ENCODE measurements at places on chromosomes 2 and 18. TPM values are rescaled to one million over a fixed set of nuclear protein-coding genes. Genes with fewer than 3 reads are reported as not detected.

OSR1 gene
- total RNA-seq: 9.4 TPM

DSEL gene
- 4.8 TPM for total RNA-seq

GKN1 gene
- not detected for total RNA-seq

ARL6IP6 gene
- 24.3 TPM for total RNA-seq

NEU2 gene
- not detected for total RNA-seq

MYOM1 gene
- total RNA-seq: 0.12 TPM

RELCH gene
- 21.1 TPM for total RNA-seq

ABCA12 gene
- total RNA-seq: 38.2 TPM

LYPD1 gene
- total RNA-seq: not detected

PJVK gene
- total RNA-seq: 4.3 TPM

- DNase-seq: no peak
These were observed 114.5 kb downstream of the KLHL29 start for GRCh38 chr2:23499439-23499838.

DNA sequence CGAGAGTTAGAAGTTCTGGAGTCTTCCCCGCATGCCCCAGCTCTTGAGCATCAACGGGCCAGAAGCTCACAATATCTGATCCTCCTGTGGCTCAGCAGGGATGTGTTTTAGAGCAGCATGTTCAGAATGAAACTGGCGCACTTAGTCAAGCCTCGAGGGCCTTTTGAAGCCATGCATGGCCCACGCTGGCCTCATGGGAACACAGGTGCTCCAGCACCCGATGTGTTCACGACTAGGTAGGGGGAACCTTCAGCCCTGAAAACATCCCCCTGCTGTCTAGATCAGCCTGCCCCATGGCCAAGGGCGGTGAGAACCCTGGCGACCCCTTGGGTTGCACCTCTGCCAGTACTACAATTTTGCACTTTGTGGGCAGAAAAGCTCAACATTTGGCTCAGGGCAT is 32.8 kb downstream of the MSH6 start:
- DNase-seq: no peak

GRCh38 chr2:151560289-151560688 is 150.6 kb downstream of the RIF1 start:
- peak; percentile 32 for DNase-seq

- DNase-seq: no peak
These were observed 83.9 kb upstream of the RAB6C start for GRCh38 chr2:129895526-129896082.

DNA sequence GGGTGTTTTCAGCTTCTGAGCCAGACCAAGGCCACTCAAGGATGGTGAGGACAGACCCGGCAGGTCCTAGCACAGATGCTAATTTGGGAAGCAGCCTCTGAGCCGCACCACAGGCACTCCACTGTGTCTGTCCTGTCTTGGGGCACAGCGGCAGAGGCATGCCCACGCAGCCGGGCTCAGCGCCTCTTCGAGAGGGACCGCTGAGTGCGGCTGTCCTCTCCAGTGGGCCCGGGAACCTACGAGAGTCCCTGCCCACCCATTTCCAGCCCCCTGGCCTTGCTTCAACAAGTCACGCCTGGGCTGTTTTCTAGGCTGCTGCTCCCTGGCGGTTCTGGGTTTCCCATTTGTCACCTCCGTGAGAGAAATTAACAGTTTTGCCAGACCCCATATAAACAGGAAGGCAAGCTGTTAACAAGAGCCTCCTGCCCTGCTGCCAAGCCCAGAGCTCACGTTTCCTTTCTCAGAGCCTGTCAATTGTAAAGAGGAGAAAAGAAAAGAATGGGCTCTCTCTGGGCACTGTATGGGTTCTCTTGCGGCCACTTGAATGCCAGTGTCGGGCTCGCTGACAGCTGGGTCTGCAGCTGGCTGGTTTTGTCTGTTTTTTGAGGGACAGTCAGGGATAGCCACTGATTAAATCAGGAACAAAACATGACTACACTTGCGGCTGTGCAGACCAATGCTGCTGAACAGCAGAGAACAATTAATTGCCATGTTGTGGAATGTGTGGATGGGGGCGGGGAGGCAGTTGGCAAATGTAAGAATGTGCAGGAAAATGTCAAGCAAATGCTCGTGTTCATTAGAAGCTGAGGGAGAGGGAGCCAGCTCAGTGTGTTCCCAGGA is 30.6 kb downstream of the TMEM17 start:
- peak; percentile 44 for DNase-seq

GRCh38 chr18:5059696-5060032 is 137.4 kb downstream of the AKAIN1 start:
- DNase-seq: no peak

- DNase-seq: no peak
These were observed 24.0 kb downstream of the IL18RAP start for GRCh38 chr2:102446936-102447335.

DNA sequence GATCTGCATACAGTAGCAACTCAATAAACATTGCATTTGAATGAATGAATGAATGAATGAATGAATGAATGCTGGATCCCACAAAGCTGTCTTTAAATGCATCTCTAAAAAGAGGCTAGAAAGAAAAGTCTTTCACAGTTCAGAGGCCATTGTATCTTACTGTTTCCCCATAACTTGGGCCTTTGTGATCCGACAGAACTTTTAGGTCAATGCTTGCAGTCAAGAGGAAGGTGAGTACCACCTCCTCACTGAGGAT is 119.9 kb upstream of the COPS8 start:
- DNase-seq: no peak

- no peak for DNase-seq
These were observed 19.2 kb upstream of the TMEM177 start for GRCh38 chr2:119659601-119660342.

DNA sequence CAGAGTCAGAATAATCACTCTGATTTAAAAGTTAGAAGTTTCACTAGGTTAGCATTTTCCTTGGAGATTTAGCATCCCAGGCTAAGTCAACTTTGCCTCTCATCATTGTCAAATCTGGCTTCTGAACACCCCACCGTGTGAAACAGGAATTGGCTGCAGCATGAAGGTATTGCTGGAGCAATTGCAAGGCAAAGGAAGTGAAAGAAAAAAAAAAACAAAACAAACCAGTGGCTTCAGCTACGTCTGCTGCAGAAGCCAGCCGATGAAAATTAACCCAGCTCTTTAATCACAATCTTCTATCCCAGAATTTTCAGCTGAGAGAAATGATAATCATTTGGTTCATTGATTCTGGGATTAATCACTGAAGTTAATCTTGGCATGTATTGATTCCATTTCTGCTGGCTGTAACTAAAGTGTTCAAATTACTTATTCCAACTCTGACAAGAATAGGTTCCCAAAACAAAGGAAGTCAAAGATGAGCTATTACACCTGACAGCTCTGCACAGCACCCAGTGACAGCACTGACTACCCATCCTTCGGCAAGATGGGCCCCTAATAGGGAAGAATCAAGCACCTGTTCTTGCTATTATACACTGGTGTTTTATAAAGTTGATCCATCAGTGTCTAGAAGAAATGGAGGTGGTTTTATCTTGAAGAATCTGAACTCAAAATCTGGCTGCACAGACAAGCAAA is 42.7 kb upstream of the REG3G start:
- no peak for DNase-seq

DNA sequence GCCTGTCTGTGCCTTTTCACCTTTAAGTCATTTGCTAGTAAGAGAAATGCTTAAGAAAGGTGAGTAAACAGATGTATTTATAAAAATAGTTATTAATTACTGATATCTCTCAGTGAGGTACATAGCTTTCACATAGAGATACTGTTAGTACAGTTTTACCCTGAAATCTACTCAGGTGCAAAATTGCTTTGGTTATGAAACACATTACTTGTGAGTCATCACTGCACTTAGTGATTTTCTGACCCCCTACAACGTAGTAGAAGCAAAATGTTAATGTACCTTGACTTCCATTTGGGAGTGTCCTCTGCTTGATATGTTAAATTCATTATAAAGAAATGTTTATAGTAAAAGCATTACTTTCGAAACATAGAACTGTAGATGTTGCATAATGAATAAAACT is 6.5 kb downstream of the GLS start:
- peak; percentile 56 for DNase-seq

DNA sequence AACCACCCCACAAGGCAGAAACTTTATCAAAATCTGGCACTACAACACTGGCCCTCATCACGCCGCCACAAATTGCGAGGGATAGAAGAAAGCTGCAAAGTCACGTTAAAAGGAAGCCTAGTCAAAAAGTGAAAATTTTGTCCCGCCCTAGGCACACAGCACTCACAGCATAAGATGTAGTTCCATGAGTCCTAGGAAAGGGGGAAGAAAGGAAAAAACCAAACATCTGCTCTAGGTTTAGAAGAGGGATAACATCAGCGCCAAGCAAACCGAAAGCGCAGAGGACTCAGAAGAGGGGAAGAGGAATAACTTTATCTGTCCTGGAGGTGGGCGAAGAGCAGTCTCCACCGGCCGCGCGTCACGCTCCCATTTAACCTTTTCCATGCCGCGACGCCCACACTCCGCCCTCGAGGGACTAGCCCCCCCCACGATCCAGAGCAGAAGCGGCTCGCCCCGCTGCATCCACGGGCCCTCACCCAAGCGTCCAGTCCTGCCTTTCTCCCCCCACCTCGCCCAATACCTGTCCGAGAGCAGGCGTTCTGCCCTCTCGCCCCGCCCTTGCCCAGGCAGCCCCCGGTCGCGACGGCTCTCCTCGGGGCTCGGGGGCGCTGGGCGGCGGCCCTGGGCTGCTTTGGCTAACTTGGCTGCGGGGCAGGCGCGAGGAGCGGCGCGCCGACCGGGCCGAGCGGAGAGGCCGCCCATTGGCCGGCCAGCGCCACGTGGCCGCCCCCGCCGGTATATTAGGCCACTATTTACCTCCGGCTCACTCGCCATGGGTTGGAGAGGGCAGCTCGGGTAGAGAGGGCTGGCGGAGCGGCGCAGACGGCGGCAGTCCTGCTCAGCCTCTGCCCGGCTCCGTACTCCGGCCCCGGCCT is at the start of gene HOXD1:
HOXD1 (plus strand) TSS at position 770 of the 875 bp plus-strand sequence. CDS start 134 bp downstream, outside the sequence.
- DNase-seq: no peak

DNA sequence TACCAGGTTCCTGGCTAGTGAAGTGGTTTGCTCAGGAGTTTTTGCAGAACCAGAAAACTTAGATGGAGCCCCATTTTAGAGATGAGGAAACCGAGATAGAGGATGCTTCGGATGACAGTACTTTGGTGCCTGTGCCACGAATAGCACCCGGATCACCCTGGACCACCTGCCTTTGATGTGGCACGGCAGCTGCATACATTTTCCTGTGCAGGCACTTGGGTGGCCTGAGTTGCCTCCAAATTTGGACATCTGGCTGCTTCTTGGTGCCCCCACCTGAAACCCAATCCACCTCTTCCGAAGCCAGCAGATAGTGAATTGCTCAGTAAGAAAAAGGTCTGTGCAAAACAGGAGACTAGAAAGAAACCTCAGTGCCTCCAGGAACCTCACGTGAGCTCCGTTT is 140.6 kb upstream of the ID2 start:
- no peak for DNase-seq

DNA sequence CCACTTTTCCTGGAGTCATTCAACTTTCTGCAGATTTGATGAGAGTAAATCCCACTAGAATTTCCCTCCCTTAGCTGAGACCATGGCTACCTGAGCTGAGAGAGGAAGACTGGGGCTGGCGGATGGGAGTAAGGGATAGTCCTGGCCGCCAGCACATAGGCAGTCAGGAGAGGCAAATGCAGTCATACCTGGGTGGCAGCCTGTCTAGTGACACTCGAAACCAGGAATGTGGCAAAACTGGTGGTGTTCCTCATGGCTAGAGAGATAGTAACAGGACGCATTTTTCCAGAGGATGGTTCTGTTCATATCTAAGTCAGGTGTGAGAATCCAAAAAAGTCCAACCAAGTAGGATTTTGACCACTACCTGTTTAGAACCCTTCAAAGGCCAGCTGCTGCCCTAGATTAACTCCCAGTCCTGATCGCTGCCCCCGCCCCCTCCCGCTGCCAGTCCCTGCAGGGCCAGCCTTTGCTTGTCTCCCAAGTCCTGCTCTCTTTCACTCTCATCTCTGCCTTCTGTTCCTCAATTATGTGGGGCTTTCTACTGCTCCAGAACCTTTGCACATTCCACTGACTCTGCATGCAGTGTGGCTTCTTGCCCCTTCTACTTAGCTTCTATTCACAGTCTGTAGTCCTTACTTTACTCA is 17.4 kb upstream of the SCG2 start:
- DNase-seq: no peak

DNA sequence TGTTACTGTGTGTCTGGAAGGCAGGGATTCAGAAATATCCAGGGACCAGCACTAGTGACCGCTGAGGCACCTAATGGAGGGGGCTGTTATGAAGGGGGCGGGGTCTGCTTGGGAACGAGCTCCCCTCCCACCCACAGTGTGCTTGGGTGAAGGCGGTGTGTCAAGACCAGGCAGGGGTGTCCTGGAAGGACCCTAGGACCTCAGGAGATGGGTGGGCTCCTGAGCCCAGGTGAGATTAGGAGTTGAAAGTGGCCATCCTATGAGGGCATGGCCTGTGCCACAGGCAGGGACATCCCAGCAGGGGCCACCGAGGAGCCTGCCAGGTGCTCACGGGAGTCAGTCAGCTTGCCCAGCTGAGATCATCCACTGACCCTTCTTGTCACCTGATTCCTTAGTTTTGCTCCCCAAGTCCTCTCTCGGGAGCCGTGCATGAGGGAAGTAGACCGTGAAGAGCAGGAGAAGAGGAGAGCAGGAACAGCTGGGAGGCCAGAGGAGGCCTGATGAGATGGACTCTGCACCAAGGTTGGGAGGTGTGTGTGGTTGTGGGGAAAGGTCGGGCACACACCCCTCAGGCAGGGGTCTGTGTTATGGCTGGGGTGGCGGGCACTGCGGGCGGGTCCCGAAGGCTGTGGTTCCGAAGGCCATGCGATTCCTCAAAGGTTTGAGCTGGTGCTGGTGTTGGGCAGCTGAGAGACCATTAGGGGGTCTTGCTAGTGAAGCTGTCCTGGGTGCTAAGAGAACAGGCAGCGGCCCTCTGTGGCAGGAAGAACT is 180.9 kb upstream of the HS6ST1 start:
- DNase-seq: no peak

GRCh38 chr2:150293771-150294170 is 193.7 kb downstream of the RND3 start:
- DNase-seq: peak; percentile 75

- no peak for DNase-seq
These were observed 11.5 kb downstream of the GCC2 start for GRCh38 chr2:108460345-108461037.

DNA sequence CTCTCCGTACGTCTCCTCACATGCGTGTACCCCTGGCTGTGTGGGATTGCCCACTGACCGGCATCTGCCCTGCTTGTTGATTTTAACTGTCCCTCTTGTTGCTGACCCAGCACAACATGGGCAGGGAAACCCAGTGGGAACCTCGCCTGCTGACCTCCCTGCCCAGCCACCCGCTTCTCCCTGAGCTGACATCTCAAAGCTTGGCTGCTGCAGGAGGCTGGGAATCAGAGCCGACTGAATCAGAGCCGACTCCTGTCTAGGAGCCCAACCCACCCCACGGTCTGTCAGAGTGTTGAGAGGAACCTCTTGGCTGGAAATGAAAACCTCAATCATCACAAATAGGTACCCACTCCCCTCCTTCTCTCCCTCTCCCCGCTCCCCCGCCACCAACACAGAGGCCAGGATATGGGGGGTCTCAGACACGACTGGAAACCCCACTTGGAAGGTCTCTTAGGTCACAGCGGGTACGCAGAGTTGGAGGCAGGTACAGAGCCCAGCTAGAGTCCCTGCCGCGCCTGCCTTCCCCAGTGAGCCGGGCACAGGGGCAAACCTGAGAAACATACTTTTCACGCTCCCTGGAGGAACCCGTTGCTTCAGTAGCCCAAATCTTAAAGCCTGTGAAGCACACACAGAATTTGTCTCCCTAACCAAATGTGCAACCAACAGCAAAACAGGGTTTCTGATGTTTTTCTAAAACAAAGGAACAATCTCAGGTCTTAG is 784 bp downstream of the EDAR start:
- peak; percentile 14 for DNase-seq

Data from mammary epithelial cell (primary cell).